ENCODE measurements at places on chromosomes 5 and 9.

DNA sequence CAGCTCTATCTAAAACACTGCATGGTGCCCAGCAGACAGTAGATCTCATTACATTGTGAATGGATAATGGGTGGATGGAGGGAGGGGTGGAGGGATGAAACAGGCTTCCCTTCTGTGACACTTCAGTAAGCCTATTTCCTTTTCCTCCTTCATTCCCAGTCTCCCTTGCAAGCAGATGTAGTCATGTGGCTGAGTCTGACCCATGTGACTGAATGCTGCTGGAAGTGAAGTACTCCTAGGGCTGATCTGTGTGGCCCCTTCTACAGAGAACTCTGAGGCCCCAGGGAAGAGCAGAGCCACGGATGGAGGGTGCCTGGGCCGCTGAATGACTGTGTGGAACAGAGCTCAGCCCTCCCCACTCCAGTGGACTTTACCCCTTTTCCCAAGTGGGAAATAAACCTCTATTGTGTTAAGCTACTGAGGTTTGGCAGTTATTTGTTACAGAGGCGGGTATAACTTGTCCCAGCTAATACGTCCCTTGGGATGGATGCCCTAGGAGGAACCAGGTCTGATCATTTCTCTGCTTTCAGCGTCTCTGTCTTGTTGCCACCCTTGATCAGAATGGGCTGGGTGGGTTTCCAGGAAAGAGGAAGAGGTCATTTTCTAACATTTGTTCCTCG lies 176.1 kb upstream of the MVB12B start:
- no peak for DNase-seq

GRCh38 chr5:134420343-134420742 lies 8.7 kb upstream of the CDKN2AIPNL start:
- no peak for DNase-seq

DNA sequence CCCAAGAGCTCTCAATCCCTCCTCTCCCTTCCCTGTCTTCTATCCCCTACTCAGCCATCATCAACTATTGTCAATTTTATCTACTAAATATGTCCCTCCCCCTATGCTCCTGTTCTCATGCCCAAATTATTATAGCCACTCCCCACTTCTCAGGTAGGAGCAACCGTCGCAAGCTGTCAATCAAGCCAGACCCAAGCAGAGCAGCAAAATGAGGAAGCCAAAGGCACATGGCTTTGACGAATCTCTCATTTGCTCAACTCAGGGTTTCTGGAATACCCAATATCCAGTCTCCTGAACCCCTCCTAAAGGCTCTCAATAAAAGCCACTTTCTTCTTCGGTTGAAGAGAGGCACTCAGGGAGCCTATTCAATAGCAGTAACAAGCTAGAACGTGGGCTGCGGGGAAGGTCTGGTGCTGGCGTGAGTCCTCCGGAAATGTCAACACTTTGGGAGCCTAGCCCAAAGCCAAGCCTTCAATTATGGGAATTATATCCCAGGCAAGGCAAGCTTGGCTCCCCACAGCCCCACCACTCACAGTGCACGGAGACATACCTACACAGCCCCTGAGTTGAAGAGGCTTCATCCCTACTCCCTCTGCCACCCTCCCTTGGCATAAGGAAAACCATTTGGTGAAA lies 47.7 kb downstream of the SIL1 start:
- no peak for DNase-seq

DNA sequence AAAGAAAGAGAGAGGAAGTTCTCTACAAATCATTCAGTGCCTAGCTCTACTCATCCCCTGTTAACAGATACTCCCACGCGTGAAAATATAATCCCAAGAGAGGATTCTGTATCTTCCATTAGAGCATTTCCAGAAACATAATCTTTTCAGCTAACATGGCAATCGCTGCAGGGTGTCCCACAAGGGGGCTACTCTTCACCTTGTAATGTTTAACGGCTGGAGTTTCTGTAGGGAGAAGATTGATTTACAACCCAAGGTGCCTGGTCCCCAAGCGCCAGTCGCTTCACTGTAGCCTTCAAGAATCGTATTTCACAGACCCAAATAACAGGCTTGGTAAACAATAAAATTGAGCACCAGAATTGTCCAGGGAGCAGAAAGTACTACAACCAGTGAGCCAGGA lies 318.7 kb downstream of the TLE1 start:
- DNase-seq, result no peak

GRCh38 chr5:150322202-150322601 lies 19.5 kb upstream of the ARSI start:
- no peak for DNase-seq

- no peak for DNase-seq
These were observed 22.6 kb upstream of the MAMDC2 start for GRCh38 chr9:70020991-70021571.

All from stimulated activated CD8-positive, alpha-beta memory T cell treated with anti-CD3 and anti-CD28 coated beads, Interleukin-4, amount 100 ng/mL, for 24 hours (primary cell).